ENCODE measurements at places on chromosomes 11 and 22.

DNA sequence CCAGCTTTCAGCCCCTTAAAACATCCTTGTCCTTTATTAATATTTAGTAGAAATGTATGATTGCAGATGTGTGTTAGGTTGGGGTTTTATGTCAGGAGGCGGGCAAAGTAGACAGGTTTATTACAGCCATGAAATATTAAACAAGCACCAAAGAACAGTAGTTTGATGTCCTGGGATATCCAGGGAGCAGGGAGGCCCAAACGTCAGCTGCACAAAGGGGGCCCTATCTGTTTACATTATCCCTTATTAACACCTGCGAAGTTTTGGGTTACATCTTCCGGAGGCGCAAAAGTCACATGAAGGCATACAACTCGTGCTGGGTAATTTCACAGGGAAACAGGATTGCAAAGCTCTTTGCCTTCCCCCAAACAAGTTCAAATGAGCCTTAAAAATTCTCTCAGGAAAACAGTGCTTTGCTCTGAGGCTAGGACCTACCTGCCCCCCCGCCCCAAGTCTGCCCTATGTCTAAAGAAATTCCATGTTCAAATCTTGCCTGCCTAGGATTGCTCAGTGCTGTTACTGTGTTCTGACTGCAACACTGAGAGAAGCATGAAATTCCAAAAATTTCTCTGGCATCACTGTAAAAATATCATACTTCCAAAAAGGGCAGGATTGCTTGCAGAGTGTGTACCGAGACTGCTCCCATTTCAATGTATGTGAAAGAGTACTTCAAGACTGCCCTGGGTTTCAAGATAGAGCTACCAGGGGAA lies 8.9 kb downstream of the MN1 start:
- peak; percentile 70 for DNase-seq

DNA sequence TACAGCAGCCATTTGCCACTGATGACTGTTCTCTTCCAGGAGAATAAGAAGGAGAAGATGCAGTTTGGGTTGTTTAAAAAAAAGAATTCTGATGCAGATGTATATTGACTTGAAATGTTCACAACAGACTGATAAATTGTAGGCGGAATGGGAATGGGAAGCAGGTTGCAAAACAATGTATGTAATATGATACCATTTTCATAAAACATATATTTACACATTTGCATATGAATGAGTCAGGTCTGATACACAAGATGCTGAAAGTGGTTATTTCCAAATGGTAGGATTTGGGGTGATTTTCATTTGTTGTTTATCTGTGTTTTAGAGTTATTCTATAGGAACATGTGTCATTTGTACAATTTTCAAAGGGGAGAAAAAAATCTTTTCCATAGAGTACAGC lies 9.0 kb upstream of the RCN1 start:
- DNase-seq: no peak

GRCh38 chr11:119783466-119784400 lies 54.7 kb upstream of the NECTIN1 start:
- DNase-seq: no peak

- no peak for DNase-seq
Observed at GRCh38 chr11:101436511-101437142, 147.2 kb downstream of the TRPC6 start.

GRCh38 chr22:24133187-24133965 lies 47.9 kb upstream of the SUSD2 start:
- no peak for DNase-seq

DNA sequence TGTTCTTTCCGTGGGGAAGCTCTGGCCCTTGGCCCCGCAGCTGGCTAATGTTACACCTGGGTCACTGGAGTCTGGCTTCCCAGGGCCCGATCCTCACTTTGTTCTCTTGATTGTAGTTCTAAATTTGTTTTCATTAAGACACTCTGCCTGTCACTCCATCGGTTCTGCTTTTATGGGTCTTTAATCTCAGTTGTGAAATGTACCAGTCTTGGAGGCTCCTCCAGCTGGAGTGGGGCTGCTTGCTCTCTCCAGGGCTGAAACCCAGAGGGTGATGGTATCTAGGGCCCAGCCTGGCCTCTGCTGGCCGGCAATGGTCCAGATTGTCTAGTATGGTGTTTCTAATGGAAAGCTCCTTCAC lies 352.9 kb downstream of the TENM4 start:
- DNase-seq: peak; percentile 41

DNA sequence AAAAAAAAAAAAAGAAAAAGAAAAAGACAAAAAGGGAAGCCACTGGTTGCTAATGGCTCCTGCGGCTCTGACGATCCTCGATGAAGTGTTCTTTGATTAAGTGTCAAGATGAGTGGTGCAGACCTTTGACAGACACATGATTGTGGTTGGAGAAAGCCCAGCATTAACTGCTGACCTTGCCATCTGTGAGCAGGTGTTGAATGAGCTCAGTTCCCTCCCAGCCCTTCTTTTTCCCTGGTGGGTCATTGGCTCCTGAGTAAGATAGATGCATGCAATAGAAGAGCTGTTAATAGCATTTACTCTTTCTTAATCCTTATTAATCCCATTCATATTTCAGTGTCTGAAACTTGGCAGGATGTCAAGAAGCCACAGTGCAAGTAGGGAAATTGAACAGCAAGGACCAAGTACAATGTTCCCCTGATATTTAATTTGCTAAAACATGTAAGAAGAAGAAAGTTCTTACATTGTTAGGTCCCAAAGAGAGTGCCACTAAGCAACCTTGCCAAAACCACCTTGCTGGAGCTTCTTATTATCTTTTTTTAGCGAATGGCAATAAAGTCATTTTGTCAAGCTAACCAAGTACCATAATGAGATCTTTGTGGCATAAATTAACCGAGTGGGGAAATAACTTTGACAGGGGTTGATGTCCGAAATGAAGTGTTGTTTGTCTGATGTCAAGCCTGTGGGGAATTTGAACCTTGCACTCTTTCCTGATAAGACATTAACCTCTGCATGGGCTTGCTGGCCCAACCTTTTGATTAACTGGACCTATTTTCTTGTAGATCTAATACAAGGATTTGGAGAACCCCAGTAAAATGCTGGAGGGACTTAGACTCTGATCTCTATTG lies 113.7 kb downstream of the PTPRJ start:
- no peak for DNase-seq

GRCh38 chr11:60005360-60005759 lies 11.6 kb upstream of the OOSP4B start:
- no peak for DNase-seq

GRCh38 chr11:126411971-126412381 lies 56.5 kb downstream of the ST3GAL4 start:
- DNase-seq: no peak

- peak; percentile 85 for DNase-seq
Observed at GRCh38 chr22:18042685-18043084, 18.3 kb upstream of the MICAL3 start.

DNA sequence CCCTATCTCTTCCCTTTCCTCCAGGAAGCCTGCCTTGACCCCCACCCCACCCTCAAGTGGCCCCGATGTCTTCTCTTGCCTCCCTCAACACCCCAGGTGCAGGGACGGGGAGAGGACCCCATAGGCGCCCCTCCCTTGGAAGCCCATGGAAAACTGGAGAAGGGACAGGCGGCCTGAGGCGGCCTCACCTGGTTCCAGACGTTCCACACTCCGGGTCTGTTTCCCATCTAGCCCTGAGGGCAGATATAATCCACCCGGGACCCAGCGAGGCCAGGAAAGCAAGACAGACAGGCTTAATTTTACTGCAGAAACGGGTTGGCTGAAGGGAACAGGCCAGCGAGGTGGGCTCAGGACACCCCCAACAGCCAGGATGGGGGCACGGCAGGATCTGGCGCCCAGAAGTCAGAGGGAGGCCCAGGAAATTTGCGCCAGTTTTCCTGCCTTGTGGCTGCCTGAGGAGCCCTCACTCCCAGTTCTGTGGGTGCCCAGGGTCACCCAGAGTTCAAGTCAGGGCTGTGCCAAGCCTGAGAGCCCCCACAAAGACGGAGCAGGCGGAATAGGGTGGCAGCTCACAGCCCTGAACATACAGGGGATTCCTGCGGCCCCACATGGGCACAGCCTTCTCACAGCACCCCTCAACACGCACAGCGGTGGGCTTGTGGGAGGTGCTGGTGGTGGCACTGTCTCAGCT lies 3.0 kb upstream of the SIGIRR start:
- no peak for DNase-seq

- DNase-seq: peak; percentile 83
Observed at GRCh38 chr22:37345863-37346504, 63.7 kb downstream of the CYTH4 start.

GRCh38 chr11:44887636-44888035 lies 63.0 kb downstream of the TP53I11 start:
- no peak for DNase-seq

- DNase-seq: no peak
Observed at GRCh38 chr11:123145661-123146060, 49.4 kb downstream of the CLMP start.
